Brain microvascular endothelial cell (primary cell): ENCODE measurements at places on chromosomes 6 and 20.

- DNase-seq = no peak
These were observed 26.7 kb downstream of the CEBPB start for GRCh38 chr20:50217207-50217949.

DNA sequence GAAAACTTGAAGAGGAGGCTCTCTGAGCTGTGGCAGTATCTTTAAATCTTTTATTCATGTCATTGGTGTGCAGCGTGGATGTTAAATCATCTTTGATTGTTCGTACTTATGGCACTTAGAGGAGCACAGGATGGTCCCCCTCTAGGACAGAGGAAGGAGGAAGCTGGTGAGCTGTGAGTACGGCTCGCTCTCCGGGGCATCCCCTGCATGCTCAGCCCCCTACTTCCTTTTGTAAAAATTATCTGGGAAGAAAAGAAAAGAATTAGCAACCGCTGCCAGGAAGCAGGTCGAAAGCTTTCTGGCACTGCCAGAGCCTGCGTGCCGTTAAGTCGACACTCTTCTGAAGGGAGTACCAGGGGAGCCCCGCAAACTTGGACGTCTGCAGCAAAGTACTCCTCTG is 158.5 kb downstream of the SYNDIG1 start:
- no peak for DNase-seq

DNA sequence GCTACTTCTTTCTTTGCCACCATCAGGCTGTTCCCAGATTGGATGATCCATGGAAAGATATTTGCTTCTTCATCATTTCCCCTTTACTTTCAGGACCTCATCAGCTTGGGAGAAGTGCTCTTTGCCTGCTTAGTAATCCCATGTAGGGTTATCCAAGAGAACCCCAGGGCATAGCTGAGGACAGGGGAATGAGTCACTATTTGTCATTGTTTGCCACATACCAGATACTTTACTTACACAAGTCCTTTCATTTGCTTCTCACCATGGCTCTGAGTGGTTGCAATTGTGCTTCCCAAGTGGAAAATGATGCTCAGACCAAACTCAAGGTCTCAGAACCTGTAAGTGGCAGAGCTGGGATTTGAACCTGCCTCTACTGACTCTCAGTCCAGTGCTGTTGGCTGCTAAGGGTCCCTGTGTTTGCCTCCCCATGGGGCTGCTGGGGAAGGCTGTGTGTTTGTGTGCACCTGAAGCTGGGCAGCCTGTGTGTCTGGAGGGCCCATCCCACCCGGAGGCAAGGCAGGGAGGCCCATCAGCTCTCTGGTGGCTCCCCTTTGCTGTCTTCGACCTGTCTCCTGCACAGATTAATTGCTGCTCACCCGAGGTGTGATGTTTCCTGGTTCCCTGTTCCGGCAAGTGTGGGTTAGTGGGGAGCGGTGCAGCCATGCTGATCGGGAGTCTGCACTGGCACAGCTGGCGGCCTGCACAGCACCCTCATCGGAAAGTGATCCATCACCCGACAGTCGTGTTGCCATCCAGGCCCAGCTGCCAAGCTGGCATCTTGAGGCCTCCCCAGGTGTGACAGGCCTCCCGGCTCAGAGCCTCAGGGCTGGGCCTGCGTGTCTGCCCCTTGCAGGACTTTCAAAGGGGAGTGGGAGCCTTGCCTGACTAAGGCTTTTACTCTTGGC is 228.8 kb downstream of the DHX35 start:
- peak; percentile 4 for DNase-seq

DNA sequence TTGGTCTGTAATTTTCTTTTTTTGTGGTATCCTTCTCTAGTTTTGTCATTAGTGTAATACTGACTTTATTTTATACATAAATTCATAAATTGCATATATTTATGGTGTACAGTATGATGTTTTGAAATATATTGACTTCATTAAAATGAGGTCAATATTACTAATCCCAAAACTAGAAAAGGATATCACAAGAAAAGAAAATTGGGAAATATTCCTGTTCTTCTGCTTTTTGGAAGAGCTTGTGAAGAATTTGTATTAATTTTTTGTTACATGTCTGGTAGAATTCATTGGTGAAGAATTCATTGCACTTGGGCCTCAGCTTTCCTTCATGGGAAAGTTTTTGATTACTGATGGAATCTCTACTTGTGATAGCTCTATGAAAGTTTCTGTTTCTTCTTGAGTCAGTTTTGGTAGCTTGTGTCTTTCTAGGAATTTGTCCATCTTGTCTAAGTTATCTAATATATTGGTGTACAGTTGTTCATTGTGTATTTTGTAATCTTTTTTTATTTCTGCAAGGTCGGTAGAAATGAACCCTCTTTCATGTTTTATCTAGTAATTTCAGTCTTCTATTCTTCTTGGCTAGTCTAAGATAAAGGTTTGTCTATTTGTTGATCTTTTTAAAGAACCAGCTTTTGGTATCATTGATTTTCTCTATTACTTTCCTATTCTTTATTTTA is 11.3 kb upstream of the ZNF451 start:
- no peak for DNase-seq

GRCh38 chr20:63490416-63490815 is 8.5 kb downstream of the EEF1A2 start:
- DNase-seq = no peak

DNA sequence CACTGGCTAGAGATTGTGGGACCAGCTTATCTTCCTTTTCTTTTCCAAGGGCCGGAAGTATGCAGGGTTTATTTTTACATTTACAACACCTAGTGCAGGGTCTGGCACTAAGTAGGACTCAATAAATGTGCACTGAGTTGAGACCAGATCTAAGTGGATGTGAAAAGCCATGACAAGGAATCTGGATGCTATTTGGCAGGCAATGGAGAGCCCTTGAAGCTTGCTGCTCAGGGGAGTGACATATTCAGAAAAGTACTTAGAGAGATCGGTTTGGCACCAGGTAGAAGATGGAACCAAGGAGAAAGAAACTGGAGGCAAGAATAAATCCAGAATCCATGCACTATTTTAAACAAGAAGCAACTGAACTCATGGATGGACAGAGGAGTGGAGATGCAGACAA is 815.8 kb downstream of the MAFB start:
- no peak for DNase-seq

GRCh38 chr6:54245265-54245664 is 63.0 kb upstream of the TINAG start:
- DNase-seq = no peak

DNA sequence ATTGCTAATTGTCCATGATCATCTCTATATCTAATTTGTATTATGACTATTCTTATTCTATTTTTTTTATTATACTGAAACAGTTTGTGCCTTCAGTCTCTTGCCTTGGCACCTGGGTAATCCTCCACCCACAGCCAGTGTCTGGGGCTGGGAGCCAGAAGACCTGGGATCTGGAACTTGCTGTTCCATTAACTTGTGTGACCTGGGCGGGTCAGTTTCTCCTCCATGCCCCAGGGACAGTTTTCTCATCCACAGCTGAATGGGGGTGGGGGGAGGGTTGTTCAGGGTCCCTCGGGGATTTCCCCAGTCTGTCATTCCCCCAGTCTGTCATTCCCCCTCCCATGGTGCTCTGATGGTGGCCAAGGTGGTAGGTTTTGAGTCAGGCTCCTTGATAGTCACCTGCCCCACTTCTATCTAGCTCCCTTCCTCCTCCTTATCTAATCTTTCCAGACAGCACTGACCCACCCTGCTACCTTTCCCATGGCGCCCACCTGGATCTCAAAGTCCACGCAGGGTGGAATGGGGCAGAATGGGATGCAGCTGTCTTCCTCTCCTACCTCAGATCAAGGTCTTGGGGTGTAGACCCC is 10.9 kb downstream of the ITPR3 start:
- DNase-seq = no peak

DNA sequence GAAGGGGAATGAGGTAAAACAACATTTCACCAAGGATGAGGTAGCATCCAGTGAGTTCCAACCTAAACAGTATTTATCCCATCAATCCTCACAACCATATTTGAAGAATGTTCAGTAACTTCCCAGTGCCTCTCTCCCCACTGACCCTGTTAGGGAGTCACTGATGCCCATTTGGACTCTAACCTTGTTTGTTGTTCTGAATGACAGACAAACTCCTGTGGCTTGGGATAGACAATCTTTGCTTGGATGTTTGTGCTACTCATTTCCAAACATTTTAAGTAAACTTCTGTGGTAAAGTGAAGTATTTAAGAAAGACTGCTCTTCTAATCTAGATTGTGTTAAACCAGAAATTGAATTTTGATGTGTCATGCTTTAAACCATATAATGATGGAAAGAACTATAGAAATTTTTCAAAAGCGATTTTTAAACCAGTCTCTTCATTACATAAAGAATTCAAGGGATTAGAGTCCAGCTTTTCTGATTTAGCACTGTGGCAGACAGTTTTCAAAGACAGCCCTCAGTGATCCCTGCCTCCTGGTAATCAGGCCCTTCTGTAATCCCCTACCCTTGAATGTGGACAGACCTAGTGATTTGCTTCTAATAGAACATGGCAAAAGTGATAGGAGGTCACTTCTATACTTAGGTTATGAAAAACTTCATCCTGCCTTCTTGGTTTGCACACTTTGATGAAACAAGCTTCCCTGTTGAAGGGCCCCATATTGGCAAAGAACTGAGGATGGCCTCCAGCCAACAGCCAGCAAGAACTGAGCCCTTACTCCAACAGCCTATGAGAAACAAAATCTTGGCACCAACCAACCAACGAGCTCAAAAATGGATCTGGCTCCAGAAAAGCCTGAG is 191.6 kb downstream of the DST start:
- DNase-seq = peak; percentile 29

DNA sequence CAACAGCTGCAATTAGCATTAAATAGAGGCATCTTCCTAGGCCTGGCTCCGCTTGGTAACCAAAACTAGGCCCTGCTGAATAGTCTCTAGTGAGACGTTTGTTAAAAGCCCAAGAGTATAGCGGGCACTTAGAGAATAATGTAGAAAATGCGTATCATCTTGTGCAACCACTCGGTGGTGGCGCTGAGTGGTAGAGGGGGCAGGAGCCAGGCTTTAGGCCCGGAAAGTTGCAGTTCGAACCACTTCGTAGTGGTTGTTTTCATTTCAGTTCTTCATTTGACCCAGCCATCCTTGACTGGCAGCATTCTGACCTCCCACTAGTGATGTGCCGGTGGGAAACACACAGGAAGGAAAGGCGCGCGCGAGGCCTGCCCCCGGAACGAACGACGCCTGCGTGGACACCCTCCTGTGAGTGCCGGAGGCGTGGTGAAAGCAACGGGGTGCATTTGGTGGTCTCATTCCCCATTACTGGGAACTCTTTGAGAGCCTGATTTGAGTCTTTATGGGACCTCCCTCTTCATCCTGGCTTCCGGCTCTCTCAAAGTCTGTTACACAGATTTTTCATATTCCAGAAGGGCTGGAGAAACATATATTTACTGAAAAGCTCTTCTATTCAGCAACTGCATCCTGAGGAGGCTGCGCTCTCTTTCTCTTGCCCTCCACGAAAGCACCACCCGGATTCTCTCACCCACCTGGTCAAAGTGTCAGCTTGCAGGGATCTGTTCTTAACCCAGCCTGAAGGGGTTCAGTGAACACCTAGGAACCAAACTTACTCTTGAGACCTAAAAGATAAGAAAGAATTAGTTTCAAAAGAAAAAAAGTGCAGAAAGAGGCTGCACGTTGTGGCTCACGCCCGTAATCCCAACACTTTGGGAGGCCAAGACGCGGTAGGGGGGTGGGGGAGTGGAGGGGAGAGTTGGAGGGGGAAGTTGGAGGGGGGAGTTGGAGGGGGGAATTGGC is 18.2 kb downstream of the GPX5 start:
- DNase-seq = no peak

DNA sequence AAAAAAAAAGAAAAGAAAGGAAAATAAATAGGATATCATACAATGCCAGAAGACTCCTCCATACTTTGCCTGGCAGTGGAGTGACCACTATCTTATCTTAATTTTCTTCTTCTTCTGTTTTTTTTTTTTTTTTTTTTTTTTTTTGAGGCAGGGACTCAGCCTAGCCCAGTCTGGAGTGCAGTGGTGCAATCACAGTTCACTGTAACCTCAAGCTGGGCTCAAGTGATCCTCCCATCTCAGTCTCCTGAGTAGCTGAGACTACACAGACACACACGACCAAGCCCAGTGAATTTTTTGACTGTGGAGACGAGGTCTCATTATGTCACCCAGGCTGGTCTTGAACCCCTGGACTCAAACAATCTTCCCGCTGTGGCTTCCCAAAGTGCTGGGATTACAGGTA is 17.1 kb upstream of the MMP9 start:
- DNase-seq = no peak

DNA sequence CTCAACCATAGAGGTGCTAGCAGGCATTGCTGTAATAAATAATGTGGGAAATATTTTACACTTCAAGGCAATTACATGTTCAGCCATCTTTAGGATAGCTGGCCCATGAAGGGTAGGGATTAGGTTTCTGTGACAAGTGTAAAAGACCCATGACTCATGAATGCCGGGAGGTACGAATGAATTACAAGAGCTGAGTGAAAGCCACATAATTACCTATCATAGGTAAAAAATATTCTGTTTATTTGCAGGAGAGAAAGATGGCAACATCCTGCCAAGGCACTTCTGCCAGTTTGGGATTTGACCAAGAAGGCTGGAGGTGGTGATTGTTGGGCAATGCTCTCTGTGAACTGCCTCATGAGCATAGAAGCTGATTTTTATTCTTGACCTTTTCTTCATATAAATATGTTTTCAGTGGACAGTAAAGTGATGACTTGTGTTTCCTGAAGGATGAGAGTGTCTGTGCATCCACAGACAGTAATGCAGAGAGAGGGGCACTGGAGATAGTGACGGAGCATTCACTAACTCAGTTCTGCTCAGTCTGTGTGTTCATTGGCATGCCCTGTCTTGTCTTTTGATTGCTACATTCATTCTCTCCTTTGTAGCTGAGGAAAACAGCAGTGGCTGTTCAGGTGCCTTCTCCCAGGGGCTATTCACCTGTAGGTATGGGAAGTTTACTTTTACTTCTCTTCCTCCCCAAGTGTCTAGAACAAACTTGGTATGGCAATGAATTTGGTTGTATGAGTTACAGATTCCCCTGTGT is 481.1 kb downstream of the TFAP2B start:
- no peak for DNase-seq

GRCh38 chr6:44232676-44233566 is 9.5 kb downstream of the SLC29A1 start:
- no peak for DNase-seq

DNA sequence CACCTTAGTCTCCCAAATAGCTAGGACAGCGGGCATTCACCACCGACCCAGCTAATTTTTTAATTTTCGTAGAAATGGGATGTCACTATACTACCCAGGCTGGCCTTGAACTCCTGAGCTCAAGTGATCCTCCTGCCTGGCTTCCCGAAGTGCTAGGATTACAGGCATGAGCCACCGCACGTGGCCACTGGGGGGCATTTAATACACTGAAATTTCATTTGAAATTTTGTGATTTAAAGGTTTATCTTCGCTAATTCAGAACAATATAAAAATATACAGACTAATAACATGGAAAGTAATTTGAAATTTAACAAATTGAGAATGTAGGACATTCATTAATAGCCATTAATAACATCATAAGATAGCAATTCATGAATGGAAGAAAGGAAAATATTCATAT is 20.5 kb upstream of the TBC1D32 start:
- no peak for DNase-seq

DNA sequence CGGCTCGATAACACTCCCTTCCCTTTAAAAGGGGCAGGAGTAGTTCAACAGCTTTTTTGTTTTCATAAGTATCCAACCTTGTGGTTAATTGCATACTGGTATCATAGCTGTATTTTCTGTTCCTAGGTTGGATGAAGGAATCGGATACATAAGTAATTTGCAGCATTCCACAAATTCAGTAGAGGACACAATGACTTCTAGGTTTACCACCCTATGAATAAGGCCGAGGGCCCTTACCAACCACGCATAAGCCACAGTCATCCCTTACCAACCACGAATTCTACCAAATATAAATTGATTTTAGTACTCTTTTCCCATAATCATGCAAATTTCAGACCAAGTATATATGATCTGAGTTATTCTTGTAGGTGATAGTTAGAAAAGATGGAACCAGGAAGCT is 36.3 kb downstream of the MCUR1 start:
- no peak for DNase-seq
